HS-27A (cell line): ENCODE measurements at places on chromosomes 6 and 20.

GRCh38 chr20:57088436-57088835 lies 178.0 kb downstream of the BMP7 start:
- no peak for DNase-seq

DNA sequence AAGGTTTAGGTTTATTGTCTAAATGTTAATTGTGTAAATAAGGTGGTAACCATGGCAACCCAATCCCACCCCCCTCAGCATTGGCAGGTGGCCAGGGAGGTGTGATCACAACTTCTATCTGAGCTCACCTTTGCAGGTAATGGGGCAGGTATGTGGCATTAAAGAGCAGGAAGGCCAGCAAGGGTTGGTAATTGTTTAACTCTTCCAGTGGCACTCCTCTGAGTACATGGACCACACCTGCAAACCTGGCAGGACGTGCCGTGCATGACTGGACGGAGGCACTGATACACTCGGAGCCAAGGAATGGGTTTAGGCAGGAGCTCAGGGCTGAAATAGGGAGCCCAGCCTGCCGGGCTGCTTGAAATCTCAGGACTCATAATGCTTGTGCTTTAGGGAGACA lies 107.0 kb upstream of the BMP2 start:
- no peak for DNase-seq

- no peak for DNase-seq
These were observed 477 bp upstream of the ITPA start for GRCh38 chr20:3208786-3209256.

DNA sequence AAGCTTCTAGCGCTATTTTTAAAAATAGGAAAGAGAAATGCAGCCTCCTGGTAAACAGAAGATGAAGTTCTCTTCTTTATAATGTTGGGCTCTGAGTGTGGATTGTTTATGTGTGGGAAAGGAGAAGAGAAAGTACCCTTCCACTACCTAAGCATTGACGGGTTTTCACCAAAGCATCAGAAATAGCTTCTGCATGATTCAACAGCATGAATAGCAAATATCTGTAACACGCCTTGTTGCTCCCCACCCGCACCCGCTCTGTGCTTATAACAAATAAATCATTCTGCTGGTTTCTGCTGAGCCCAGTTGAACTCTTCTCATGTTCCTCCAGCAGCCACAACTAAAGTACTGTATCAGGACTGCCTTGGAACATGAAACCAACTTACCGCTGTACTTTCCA lies 20.7 kb downstream of the TXLNB start:
- DNase-seq = peak; percentile 11

DNA sequence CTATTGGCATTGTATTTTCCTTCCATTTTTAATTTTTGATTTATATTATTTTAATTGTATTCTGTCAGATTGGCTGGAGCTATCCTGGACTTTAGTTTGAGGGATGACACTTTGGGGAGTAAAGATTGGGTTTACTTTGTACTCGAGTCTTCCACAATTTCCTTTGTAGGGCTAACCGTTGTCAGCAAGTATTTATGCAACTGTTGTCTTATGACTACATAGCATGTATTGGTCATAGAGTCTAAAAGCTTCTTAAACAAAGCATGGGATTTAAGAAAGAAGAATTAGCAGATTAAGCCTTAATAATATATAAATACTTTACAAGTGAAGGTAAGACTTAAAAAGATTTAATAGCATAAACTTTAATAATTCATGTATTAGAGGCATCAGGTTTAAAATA lies 19.6 kb downstream of the FARS2 start:
- no peak for DNase-seq

DNA sequence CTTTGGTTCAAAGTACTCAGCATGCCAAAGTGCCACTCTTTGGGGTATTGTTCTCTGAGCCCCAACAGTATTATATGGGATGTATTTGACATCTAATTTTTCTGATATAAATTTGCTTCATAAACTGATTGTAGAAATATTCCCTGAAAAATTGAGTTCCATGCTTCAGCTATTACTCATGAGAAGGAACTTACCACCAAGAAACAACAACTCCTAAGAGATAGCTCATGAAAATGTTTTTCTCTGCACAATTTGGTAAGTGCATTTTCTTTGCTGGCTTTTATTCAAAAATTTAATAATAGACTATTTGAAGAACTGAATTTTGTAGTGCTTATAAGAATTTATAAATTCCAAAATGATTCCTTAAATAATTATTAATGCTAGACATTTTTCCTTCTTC lies 12.8 kb upstream of the TPD52L1 start:
- no peak for DNase-seq

GRCh38 chr6:96675597-96675996 lies 112.7 kb downstream of the FHL5 start:
- DNase-seq = no peak

- no peak for DNase-seq
These were observed 39.7 kb downstream of the TRAM2 start for GRCh38 chr6:52537001-52537753.

DNA sequence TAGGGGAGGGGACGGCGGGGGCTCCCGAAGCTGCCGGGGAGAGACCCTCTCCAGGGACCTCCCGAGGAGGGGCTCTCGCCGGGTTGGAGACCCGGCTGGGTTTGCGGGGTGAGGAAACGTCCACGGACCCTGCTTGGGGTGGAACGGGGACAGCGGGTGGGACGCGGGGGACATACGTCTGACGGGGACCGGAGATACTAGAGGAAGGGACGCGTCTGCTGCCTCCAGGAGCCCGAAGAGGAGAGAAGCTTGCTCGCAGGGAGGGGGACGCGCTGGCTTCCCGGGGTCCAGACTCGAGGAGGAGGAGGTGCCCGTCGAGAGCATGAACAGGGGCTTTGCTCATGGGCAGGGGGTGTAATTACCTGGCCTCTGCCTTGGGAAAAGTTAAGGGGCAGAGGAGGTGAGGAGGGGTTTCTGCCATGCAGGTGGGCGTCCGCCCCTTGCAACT lies 593 bp downstream of the DNMT3B start:
- DNase-seq = no peak

GRCh38 chr6:37582306-37582705 lies 82.6 kb upstream of the CCDC167 start:
- DNase-seq = no peak

DNA sequence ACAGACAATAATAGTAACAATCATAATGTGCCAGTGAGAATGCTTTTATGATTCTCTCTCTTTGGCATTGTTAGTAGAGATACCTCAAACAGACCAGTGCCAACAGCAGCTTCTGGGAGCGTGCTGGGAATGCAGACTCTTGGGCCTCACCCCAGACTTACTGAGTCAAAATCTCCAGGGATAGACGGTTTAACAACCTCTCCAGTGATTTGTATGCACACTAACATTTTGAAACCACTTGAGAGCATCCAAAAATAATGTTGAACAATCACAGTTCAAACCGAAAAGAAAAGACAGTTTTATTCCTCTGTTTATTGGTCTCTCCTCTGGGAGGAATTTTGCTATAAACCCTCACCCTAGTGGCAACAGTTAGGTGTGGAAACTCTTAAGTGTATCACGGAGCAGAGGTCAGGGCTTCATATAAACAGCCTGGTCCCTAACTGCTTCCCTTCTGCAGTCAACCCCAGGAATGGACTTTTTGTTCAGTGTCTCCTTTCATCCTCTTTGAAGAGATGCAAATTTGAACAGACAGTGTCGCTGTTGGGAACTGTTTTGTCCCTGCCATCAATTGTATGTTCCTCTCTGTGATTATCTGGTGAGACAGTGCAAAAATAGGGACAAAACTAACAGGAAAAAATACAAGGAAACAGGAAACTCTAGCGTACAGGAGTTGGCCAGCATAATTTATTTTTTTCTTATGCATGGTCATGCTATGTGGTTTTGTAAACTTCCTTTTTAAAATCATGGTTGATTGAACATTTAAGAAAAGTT lies 162.4 kb upstream of the BTBD3 start:
- no peak for DNase-seq

DNA sequence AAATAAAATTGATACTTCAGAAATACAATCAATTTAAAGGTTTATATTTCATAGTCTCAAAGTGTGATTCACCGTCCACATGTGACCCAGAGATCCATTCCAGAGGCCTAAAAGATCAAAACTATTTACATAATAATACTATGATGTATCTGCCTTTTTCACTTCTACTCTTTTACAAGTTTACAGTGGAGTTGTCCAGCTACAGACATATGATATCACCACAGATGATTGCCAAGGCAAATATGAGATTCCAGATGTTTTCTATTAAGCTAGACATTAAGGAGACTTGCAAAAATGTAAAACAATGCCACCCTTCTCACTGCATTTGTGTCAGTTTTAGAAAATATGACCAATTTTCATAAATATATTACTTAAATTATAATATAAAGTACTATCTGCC lies 443.7 kb downstream of the GJA1 start:
- DNase-seq = no peak

- DNase-seq = no peak
These were observed 142.0 kb downstream of the FAM83B start for GRCh38 chr6:54988576-54988975.

DNA sequence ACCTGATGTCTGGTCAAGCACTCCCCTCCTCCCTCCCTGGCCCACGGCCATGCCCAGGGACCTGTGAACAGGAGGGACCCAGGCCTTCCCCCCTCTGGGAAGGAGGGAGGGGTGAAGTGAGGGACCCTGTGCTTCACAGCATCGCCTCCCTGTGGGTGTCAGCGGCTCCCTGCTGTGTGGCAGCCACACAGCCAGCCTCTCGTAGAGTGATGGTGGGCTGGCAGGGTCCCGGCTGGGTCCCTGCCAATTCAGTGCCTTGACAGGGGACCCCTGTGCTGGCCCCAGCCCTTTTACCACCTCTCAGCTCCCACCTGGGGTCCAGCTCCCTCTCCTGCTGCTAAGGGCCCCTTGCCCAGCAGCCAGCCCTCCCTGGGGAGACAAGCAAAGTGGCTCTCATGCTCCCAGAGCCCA lies 31.3 kb upstream of the GRM4 start:
- no peak for DNase-seq

DNA sequence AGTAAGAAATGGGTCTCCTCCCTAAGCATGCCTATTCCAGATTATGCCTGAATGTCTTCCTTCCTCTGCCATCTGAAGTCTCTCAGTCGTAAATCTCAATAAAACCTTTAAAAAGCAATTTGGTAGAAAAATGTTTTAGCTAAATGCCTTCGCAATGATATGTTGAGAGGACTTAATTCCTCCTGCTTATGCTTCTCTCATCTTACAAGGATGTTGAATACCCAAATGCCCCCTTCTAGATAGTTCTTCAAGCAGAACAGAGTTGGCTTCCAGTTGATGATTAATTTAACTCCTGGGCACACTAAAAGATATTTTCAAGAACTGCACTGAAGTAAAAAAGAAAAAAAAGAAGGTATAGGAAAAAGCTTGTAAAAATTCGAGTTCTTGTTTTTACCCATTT lies 275.0 kb upstream of the SPTLC3 start:
- DNase-seq = no peak

DNA sequence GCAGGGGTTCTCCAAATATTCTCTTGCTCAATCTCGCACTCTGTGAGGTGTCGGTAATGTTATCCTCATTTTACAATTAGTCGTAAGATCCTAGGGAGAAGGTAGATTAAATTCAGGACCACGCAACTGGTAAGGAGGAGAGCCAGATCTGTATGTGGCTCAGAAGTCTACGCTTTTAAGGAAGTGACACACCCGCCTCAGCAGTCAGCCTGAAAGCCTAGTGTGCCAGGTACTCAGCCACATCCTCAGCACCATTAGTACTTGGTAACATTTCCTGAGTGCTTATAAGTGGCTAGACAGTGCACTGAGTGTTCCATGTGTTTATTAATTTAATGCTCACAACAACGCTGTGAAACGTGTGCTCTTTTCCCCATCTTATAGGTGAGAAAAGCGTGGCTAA lies 63.7 kb downstream of the DHX35 start:
- DNase-seq = no peak

DNA sequence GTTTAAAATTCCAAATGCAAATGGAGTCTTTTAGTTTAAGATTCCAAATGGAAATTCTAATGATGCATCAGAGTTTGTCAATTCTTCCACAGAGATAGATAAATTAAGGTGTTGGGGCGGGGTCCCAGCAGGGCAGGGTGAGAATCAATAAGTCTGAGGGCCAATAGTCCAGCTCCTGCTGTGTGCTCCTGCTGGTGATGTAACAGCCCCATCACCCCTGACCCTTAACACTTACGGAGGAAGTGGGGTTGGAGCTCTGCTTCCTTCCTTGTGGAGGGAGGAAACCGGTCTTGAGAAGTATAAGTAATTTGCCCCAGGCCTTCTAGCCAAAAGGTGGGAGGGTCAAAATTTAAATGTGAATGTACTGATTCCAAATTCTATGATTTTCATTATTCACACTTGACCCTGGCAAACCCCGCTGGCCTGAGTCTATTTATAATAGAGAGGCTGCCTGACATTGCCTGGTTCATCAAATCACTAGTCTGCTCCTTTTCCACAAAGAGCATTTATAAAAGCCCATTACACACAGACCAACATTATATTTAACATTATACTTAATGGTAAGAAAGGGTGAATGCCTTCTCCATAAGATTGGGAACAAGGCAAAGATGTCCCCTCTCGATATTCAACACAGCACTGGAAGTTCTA lies 17.2 kb downstream of the ZBTB2 start:
- DNase-seq = no peak

GRCh38 chr6:156901309-156902019 lies 124.3 kb downstream of the ARID1B start:
- no peak for DNase-seq

DNA sequence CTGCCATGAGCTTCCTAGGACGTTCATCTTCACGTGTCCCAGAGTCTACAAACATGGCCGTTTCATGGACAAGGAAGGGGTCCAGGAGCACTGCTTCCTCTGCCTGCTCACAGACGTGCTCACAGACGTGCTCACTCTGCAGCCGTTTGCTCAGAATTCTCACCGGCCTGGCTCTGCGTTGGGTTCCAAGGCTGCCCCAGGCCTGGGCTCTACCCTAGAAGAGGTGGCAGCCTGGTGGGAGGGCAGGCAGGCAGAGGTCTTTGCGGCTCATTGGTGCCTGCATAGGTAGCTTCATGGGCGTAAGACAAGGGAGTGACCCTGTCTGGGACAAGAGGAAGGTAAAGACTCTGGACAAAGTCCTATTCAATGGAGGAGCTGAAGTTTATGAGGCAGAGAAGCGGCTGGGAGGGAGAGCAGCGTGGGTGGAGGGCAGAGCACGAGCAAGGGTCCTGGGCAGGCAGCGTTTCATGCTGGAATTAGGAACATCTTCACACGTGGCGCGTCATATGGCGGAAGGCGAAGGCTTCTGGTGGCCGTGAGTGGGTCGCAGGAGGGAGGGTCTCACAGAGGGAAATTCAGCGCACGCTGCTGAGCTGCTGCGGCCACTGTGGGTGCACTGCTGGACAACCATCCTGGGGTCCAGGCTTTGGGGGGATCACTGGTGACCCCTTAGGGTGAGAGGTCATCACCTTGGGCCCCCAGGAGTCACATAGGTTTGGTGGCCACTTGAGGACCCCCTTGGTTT lies 138.2 kb downstream of the PHACTR3 start:
- DNase-seq = no peak

- DNase-seq = no peak
These were observed 777 bp downstream of the SRSF6 start for GRCh38 chr20:43458422-43458924.

- DNase-seq = no peak
These were observed 225.3 kb downstream of the TINAG start for GRCh38 chr6:54533567-54533966.

- no peak for DNase-seq
These were observed 241.0 kb downstream of the DLL1 start for GRCh38 chr6:170049641-170050561.

- no peak for DNase-seq
These were observed 91.9 kb downstream of the FLRT3 start for GRCh38 chr20:14245368-14245970.
